ENCODE measurements at places on chromosomes 12 and 14.

DNA sequence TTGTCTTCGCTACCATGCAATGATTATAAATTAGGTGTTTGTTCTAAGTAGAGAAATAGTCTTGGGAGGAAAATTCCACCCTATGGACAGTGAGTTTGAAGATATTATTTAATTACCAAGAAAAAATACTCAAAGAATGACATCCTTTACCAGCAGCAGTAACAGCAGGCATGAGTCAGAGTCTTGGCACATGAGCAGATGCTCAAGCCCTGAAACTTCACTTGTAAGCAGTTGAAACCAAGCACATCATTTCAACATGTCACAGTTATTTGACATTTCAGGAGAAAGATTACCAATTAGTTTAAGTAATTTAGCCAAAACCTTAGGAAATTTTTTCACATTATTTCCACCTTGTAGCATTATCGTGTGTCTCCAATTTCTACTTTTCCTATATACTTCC, 99.2 kb downstream of the C12orf50 start:
- no peak for DNase-seq

- DNase-seq, result peak; percentile 32
Measured at GRCh38 chr12:76685246-76685678, 78.7 kb upstream of the ZDHHC17 start.

DNA sequence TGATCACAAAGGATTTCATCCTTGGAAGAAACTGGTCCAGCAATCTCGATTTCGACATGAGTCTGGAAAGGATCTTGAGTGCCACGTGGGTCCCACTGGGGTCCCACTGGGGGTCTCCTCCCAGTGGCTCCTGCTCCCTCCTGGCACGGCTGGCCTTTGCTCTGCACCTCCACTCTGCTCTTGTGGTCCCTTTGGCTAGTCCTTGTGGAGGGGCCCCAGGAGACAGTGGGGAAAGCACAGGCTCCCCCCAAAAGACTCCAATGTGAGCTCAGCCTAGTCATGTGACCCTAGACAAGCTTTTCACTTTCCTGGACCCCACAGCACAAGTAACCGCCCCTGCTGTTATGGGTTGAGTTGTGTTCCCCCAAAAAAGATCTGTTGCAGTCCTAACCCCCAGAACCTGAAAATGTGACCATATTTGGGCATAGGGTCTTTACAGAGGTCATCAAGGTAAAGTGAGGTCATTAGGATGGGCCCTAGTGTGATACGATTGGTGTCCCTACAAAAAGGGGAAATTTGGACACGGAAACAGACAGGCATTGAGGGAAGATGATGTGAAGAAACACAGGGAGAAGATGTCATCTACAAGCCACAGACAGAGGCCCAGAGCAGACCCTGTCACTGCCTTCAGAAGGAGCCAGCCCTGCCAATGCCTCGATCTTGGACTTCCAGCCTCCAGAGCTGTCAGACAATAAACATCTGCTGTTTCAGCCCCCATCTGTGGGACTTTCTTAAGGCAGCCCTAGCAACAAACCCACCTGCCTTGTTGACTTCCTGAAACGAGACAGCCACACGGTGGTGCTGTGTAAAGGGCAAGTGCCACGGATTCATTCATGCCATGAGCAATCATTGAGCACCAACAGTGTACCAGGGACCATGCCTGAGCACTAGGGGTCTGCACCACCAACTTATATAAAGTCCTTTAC, 23.8 kb upstream of the PPP2R5C start:
- DNase-seq, result peak; percentile 38

- no peak for DNase-seq
Measured at GRCh38 chr14:98840091-98840490, 431.9 kb downstream of the BCL11B start.

GRCh38 chr12:105573574-105573973, 243.1 kb downstream of the C12orf75 start:
- no peak for DNase-seq
